Activated naive CD8-positive, alpha-beta T cell treated with anti-CD3 and anti-CD28 coated beads for 36 hours (primary cell): ENCODE measurements at places on chromosomes 3 and 15.

- DNase-seq: no peak
Measured at GRCh38 chr15:47691882-47692281, 25.4 kb upstream of the SEMA6D start.

- no peak for DNase-seq
Measured at GRCh38 chr3:71397046-71397445, 186.5 kb downstream of the FOXP1 start.

GRCh38 chr3:76566211-76566534 lies 473.7 kb upstream of the ROBO2 start:
- no peak for DNase-seq

DNA sequence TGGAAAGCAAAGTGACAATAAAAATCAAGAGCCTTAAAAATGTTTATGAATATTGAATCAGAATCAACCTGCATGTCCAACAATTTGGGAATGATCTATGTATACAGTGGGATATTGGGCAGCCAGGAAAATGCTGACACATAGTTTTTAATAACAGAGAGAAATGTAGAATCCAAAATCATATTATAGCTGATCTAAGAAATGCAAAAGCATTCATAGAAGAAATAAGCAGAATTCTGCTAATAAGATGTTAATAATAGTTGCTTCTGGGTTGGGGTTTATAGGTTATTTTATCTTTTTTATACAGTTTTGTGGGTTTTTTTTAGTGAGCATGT lies 15.1 kb downstream of the KIF9 start:
- DNase-seq: no peak

DNA sequence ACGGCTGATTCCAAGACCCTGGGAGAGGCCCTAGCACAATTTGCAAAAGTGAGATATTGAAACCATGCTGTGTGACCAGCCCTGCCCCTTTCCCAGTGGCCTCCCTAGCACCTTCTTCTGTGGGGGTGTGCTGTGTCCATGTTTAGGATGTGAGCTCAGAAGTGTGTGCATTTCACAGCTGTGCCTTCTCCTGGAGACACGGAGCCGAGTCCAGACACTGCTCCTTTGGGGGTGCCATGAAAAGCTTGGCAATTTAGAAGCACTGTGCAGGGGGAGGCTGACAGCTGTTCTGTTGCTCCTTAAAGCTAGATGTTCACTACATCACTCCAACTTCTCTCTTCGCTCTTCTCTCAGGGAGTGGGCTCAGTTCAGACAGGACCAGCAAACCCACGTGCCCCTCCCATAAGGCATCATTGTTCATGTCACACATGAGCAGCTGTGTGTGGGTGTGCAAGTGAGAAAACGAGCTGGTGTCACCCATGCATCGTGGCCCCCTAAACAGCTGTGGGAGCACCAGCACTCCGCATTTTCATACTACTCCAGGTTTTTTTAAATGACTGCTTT lies 492.6 kb downstream of the GABRG3 start:
- DNase-seq: no peak

DNA sequence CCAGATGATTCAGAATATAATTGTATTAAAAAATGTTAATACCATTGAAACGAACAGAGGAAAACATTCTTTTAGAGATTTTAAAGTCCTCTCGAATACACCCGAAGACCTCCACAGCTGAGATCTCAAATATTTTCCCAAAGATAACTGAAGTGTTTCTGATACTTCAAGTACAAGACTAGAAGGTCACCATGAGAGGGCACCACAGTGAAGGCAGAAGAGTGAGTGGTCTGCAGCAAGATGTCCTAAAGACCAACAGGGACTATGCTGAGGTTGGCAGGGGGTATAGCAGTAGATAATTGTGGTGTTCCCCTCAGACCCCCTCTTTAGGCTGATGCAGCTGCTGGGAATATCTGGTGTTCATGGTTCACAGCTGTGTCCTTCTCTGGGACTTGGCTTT lies 156.5 kb downstream of the PDCD6IP start:
- no peak for DNase-seq

- DNase-seq: no peak
Measured at GRCh38 chr3:65955792-65956477, 82.8 kb downstream of the MAGI1 start.

- DNase-seq: no peak
Measured at GRCh38 chr3:173983343-173983742, 585.8 kb downstream of the NLGN1 start.

DNA sequence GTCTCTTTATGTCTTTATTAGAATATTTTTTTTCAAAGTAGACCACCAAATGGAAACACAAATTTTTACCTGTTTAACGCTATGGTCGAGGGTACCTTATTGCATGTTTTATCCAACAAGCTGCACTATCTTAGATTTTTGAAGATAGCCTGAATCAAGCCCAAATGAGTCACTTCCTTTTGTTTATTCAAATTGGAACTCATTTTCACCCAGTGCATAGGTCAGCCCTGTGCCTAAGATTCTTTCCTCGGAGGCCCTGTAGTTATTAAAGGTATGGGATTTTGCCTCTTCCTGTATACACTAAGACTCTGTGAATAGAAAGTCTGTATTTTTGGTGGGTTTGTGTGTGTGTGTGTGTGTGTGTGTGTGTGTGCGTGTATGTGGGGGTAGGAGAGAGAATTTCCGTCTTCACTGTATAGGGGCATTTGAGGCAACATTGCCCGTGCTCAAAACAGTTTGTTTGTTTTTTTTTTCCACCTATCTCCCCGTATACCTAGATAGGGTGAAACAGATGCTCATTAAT lies 358.0 kb upstream of the CADM2 start:
- no peak for DNase-seq

DNA sequence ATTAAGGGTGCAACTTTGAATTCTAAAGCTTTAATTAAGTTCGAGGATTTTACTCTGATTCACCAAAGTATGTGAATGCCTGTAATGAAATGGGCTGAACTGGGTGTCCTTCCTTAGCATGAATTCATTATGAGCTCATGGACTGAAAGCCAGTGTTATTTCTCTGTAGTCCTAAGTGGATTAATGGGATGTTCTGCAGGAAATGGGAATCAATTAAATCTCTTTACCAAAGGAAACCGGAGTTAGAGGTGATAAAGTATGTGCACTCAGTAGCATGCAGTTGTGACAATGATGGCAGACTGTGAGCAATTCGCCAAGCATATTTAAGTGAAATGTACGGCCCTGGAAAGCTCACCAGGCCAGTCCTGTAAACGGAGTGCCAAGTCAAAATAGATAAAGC lies 138.7 kb downstream of the CHL1 start:
- DNase-seq: no peak

- DNase-seq: no peak
Measured at GRCh38 chr15:31382713-31383045, 56.0 kb downstream of the KLF13 start.

GRCh38 chr3:129184396-129184657 lies 631 bp upstream of the CNBP start:
- no peak for DNase-seq

GRCh38 chr3:122826278-122826677 lies 31.4 kb downstream of the SLC49A4 start:
- DNase-seq: no peak

GRCh38 chr3:106176734-106177133 lies 307.9 kb upstream of the CBLB start:
- DNase-seq: peak; percentile 66
